ENCODE measurements at places on chromosomes 2 and 18. TPM values are rescaled to one million over a fixed set of nuclear protein-coding genes. Genes with fewer than 3 reads are reported as not detected.
A peak's percentile ranks its signal among the peaks of the same experiment; 100 is the strongest.

ST8SIA5 gene
- total RNA-seq, result 0.75 TPM

EVA1A gene
- total RNA-seq, result 11.5 TPM

BMPR2 gene
- 75.8 TPM for total RNA-seq

NDUFAF7 gene
- total RNA-seq, result 27.0 TPM

ZAP70 gene
- 3.1 TPM for total RNA-seq

GYPC gene
- total RNA-seq, result 39.7 TPM

PIEZO2 gene
- total RNA-seq, result 43.7 TPM

GRCh38 chr2:239171643-239172042 is 229.2 kb downstream of the HDAC4 start:
- no peak for DNase-seq
- H3K27me3 ChIP-seq, result no peaks in the 10 kb centered on the region
- no peak overlapping the region for H3K27ac ChIP-seq
- peaks cover 5% of the 10 kb centered on the region for H3K4me1 ChIP-seq
- H3K36me3 ChIP-seq, result peaks cover 58% of the 10 kb centered on the region
- no peak overlapping the region for H3K4me3 ChIP-seq

DNA sequence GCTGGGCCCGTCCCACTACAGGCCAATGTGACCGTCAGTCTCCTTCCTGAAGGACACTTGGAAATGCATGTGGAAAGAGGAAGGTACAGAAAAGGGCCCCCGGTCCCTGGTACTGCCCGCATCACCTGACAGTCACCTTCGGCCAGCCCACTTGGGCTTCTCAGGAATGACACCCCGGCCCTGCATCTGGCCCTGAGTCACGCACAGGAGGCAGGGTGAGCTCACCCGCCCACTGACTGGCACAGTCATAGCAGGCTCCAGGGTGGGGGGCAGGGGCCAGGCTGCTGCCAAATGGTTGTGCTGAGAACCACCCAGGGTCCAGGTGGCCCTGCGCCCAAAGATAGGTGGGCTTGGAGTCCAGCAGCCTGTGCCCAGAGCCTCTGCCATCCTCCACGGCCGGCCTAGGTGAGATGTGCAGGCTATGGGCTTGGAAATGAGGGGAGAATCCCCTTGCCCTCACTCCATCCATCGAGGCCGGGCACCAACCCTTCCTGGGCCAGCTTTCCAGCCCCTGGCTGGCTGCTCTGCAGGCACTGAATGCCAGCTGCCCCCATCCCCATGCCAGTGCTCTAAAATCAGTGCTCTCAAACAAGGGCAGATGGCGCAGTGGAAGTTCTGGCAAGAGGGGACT is 14.1 kb downstream of the EMX1 start:
- H3K4me3 ChIP-seq, result no peak overlapping the region
- no peaks in the 10 kb centered on the region for H3K4me1 ChIP-seq
- H3K27me3 ChIP-seq, result peaks cover 26% of the 10 kb centered on the region

DNA sequence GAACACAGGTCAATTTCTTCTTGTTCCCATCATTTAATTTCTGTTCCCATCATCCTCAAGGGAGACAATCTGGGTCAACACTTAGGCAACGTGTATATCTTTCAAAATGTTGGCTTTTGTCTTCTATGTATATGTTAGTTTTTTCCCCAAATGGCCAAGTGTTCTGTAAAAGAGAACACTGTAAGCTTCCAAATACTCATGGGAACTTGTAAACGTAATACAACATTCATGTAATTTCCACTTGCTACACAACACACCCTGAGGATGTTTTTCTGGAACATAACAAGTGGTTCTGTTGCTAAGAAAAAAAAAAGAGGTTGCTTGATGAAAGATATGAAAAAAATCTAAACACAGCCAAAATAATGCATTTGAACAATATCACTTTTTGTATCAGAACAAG is 149.1 kb downstream of the ATAD2B start:
- H3K4me3 ChIP-seq, result no peak overlapping the region
- H3K27me3 ChIP-seq, result no peaks in the 10 kb centered on the region
- peaks cover 3% of the 10 kb centered on the region for H3K4me1 ChIP-seq

DNA sequence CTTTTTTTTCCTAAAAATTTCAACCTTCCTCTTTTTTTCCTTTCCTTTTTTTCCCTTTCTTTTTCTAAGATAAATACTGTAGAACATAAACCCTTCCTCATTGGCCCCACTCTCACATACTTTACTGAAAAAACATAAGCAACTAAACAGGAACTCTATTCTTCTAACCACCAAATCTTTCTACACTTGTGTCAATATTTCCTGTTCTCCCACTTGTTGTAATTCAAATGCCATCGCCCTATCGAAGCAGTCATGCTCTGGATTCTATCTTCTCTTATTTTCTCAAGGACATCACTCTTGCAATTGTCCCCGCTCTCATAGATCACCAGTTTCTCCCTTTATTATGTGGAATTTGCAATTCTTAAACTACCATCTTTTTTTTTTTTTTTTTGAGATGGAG is 20.2 kb upstream of the SSB start:
- no peaks in the 10 kb centered on the region for H3K27me3 ChIP-seq
- no peak for DNase-seq
- no peak overlapping the region for H3K4me3 ChIP-seq
- peak overlapping the region; percentile 20 for H3K27ac ChIP-seq
- peaks cover 12% of the 10 kb centered on the region for H3K4me1 ChIP-seq

- no peak overlapping the region for H3K4me3 ChIP-seq
- H3K27me3 ChIP-seq, result no peaks in the 10 kb centered on the region
- peak overlapping the region; percentile 43 for H3K27ac ChIP-seq
Measured at GRCh38 chr2:158931572-158931971, 36.9 kb upstream of the TANC1 start.

- no peak overlapping the region for H3K27ac ChIP-seq
- H3K4me1 ChIP-seq, result peaks cover 19% of the 10 kb centered on the region
- no peaks in the 10 kb centered on the region for H3K36me3 ChIP-seq
- DNase-seq, result peak; percentile 54
- H3K27me3 ChIP-seq, result peaks cover 8% of the 10 kb centered on the region
Measured at GRCh38 chr2:174682007-174682577, 82.2 kb downstream of the CHRNA1 start.

GRCh38 chr2:182330451-182331305 is 96.2 kb downstream of the PDE1A start:
- no peaks in the 10 kb centered on the region for H3K27me3 ChIP-seq
- H3K36me3 ChIP-seq, result peaks cover 3% of the 10 kb centered on the region
- H3K4me3 ChIP-seq, result no peak overlapping the region
- no peak for DNase-seq

GRCh38 chr2:205556357-205556756 is 125.9 kb upstream of the NRP2 start:
- H3K4me3 ChIP-seq, result no peak overlapping the region
- no peaks in the 10 kb centered on the region for H3K36me3 ChIP-seq
- no peak overlapping the region for H3K27ac ChIP-seq
- no peak for DNase-seq

- H3K4me1 ChIP-seq, result no peaks in the 10 kb centered on the region
- H3K27ac ChIP-seq, result no peak overlapping the region
- H3K4me3 ChIP-seq, result no peak overlapping the region
- H3K27me3 ChIP-seq, result no peaks in the 10 kb centered on the region
- no peaks in the 10 kb centered on the region for H3K36me3 ChIP-seq
Measured at GRCh38 chr2:224017957-224018356, 21.1 kb downstream of the SERPINE2 start.

- no peak for DNase-seq
- H3K4me1 ChIP-seq, result peaks cover 41% of the 10 kb centered on the region
- no peak overlapping the region for H3K4me3 ChIP-seq
- H3K36me3 ChIP-seq, result no peaks in the 10 kb centered on the region
- H3K27me3 ChIP-seq, result no peaks in the 10 kb centered on the region
- H3K27ac ChIP-seq, result peak overlapping the region; percentile 76
Measured at GRCh38 chr2:111659361-111660333, 224.3 kb downstream of the ANAPC1 start.

GRCh38 chr2:18047213-18047611 is 168.7 kb downstream of the KCNS3 start:
- peaks cover 5% of the 10 kb centered on the region for H3K27me3 ChIP-seq
- peaks cover 17% of the 10 kb centered on the region for H3K4me1 ChIP-seq
- H3K36me3 ChIP-seq, result no peaks in the 10 kb centered on the region
- H3K27ac ChIP-seq, result no peak overlapping the region
- no peak overlapping the region for H3K4me3 ChIP-seq

DNA sequence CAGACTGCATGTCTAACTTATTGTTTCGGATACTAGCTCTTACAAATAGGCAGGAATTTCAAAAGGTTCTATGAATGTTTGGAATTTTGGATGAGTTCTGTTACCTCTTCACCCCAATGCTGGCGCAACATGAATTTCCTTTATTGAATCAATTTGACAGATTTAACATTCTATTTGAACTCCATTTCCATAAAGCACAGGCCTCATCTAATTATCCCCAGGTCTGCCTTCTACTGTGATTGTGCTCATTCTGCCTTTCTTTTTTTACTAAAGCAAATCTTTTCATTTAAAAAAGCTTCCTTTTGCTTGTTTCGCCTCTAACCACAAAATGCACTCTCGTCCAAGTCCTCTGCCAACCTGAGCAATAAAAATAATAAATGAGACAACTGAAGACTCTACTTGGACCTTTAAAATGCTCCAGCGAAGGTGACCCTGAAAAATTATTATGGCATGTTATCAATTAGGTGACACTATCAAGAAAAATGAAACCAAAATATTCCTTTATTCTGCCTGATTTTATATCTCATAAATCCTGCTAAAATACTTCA is 922.9 kb upstream of the FSHR start:
- DNase-seq, result no peak
- no peaks in the 10 kb centered on the region for H3K27me3 ChIP-seq
- no peak overlapping the region for H3K4me3 ChIP-seq
- peaks cover 54% of the 10 kb centered on the region for H3K4me1 ChIP-seq

GRCh38 chr2:205077159-205077558 is 531.9 kb downstream of the PARD3B start:
- H3K27me3 ChIP-seq, result no peaks in the 10 kb centered on the region
- no peak overlapping the region for H3K4me3 ChIP-seq
- no peak for DNase-seq
- H3K4me1 ChIP-seq, result peaks cover 12% of the 10 kb centered on the region
- no peaks in the 10 kb centered on the region for H3K36me3 ChIP-seq

- no peak overlapping the region for H3K4me3 ChIP-seq
- peaks cover 1% of the 10 kb centered on the region for H3K36me3 ChIP-seq
- no peak for DNase-seq
- H3K27me3 ChIP-seq, result no peaks in the 10 kb centered on the region
Measured at GRCh38 chr2:58055033-58055786, 8.6 kb downstream of the VRK2 start.

GRCh38 chr2:9303528-9304225 is 97.1 kb downstream of the ASAP2 start:
- no peak for DNase-seq
- peaks cover 12% of the 10 kb centered on the region for H3K4me1 ChIP-seq
- H3K27ac ChIP-seq, result no peak overlapping the region
- H3K4me3 ChIP-seq, result no peak overlapping the region
- no peaks in the 10 kb centered on the region for H3K36me3 ChIP-seq

GRCh38 chr2:175414882-175415487 is 233.5 kb upstream of the ATP5MC3 start:
- H3K27ac ChIP-seq, result no peak overlapping the region
- H3K4me1 ChIP-seq, result peaks cover 10% of the 10 kb centered on the region
- no peak overlapping the region for H3K4me3 ChIP-seq
- H3K27me3 ChIP-seq, result peaks cover 15% of the 10 kb centered on the region
- peak; percentile 30 for DNase-seq

DNA sequence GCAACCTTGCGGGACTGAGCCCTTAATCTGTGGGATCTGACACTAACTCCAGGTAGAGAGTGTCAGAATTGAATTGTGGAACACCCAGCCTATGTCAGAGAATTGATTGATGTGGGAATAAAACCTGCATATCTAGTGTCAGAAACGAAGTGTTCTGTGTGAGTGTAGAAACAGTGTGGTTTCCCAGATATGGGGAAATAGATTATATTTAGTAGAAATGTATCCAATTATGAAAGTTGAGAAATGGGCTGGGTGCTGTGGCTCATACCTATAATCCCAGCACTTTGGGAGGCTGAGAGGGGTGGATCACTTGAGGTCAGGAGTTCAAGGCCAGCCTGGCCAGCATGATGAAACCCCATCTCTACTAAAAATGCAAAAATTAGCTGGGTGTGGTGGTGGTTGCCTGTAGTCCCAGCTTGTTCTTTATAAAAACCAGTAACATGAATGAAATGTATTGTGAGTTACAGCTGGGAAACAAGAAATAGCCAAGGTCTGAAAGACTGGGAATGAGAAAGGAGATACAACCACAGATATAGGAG is 4.3 kb upstream of the TP53I3 start:
- H3K4me1 ChIP-seq, result peaks cover 9% of the 10 kb centered on the region
- DNase-seq, result no peak
- no peaks in the 10 kb centered on the region for H3K27me3 ChIP-seq
- no peak overlapping the region for H3K27ac ChIP-seq
- H3K36me3 ChIP-seq, result peaks cover 13% of the 10 kb centered on the region
